ENCODE measurements at places on chromosomes 11 and 22.
A peak's percentile ranks its signal among the peaks of the same experiment; 100 is the strongest.

GRCh38 chr11:12163181-12163941, 53.0 kb downstream of the MICAL2 start:
- DNase-seq, result peak; percentile 43

DNA sequence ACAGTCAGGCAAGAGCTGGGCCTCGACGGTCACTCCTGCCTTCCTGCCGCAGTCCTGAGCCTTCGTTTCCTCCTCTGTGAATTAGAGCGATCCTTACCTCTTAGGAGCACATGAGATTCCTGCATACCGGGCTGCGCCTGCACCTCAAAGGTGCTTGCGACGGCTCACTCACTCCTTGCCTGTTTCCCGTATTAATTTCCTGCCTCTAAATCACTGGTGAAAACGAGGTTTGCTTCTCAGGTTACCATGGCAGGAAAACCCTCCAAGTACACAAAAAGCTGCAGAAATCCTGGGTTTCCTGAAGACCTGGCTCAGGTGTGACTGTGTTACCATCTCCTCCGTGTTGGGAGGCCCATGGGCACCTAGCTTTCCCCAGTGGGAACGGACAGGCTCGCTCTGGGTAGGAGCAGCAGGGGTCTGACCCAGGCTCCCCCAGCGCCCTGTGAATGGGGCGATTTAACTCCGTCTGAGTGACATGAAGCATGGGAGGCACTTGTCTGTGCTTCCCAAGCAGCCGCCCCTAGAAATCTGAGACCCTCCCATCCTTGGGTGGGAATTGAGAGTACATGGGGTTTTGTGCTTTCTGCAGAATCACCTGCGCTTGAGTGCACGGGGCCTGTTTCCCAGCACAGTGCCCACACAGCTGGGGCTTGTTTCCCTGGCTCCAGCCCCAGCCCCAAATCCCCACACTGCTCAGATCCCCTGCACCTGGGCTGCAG, 64.8 kb downstream of the PHF21B start:
- DNase-seq, result no peak

- no peak for DNase-seq
Measured at GRCh38 chr11:31558001-31558400, 48.4 kb downstream of the ELP4 start.

- no peak for DNase-seq
Measured at GRCh38 chr22:49882519-49883293, 29.1 kb downstream of the ZBED4 start.

DNA sequence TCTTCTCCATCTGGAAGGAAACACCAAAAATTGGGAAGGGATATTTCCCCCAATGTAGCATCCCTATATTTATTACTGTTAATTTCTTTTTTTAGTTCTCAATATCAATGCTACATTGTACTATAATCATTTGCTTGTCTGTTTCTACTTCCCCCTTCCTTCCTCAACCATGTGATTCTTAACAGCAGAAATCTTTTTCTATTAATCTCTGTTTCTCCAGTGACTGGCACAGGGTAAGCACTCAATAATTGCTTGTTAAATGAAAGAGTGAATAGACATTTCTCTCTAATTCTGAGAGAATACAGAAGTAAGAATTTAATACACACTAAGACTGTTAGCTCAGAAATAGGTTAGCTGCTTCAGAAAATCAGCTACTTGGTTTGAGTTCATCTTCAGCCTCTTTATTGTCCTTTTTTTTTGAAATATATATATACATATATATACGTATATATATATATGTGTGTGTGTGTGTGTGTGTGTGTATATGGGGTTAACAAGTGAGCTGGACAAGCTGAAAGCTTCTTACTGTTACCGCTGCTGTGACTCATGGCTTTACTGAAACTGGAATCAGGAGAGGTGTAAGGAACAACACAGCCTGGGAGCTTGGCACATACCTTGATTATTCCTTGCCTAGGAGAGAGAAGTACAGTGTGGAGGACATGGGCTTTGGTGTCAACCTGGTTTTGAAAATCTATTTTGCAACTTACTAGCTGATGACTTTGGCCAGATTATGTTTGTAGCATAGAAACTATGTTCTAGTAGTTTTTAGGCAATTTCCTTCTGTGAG, 26.2 kb upstream of the PDE3B start:
- no peak for DNase-seq

DNA sequence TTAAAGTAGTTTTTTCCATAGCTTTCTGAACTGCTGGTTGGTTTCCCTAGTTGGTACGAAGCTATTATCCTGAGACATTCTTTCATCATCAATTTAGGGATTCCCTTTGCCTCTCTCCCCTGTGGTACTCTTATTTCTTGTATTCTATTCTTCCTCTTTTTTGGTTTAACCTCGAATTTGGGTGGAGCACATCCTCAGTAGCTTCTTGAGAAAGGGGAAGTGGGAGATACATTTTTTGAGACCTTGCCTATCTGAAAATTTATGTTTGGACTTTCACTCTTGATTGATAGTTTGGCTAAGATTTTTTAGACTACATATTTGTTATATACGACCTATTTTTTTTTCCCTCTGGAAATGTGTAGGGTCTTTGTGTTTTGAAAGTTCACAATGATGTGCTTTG, 121.7 kb upstream of the ZBED5 start:
- no peak for DNase-seq

DNA sequence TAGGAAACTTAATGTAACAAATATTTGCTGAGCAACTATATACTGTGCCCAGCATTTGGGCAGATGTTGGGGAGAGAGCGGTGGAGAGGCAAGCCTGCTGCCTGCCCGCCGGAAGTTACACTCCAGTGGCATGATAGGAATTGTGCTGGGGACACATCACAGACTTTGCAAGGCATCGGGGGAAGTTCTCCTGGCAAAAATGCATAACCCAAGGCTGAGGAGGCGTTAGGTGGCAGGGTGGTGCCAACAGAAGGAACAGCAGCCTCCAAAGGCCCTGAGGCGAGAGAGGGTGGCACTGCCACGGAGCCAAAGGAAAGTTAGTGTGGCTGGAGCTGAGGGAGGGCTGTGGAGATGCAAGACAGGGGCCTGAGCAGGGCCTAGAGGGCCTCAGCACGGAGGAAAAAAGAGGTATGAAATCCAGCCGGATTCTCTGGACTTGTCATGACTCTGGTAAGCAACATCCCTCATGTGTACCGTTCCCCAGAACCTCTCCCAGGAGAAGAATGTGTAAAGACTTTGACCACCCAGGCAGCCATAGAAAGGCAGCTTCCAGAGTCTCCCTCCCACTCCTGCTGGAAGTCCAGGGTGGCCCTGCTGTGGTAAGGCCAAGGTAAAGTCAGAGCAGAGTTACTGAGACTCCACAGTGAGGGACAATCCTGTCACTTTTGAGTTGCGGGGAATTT, 76.1 kb upstream of the RAB1B start:
- no peak for DNase-seq

DNA sequence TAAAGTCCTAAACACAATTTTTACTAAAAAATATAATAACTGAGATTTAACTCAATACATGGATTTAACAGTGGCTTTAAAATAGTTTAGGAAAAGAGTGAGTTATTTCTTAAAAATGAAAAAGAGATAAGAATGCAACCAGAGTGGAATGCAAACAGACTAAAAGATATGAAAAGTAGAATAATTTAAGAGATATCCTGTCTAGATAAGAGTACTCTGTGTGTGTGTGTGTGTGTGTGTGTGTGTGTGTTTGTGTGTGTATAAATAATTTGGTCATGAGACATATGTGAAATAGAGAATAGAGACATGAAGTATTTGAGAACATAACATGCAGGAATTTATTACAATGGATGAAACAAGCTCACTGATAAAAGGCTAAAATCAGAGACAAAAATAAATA, 986.9 kb upstream of the CHORDC1 start:
- DNase-seq, result no peak

DNA sequence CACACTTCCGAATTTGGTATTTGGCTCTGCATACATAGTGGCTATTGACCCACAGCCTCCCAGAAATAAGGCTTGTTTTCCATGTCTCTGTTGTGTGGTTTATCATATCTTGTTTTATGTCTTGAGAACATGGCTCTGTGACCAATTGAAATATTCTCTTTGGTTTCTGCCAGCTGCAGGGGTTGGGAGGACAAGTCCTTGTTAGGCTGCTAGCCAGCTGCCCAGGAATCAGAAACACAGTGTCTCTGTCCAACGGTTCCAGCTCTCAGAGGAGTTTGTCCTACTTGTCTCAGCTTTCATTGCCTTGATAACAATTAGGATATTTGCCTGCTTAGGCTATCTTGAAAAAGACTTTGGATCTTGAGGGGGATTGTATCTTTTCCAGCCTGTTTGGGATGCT, 6.0 kb upstream of the SLC7A4 start:
- peak; percentile 45 for DNase-seq

DNA sequence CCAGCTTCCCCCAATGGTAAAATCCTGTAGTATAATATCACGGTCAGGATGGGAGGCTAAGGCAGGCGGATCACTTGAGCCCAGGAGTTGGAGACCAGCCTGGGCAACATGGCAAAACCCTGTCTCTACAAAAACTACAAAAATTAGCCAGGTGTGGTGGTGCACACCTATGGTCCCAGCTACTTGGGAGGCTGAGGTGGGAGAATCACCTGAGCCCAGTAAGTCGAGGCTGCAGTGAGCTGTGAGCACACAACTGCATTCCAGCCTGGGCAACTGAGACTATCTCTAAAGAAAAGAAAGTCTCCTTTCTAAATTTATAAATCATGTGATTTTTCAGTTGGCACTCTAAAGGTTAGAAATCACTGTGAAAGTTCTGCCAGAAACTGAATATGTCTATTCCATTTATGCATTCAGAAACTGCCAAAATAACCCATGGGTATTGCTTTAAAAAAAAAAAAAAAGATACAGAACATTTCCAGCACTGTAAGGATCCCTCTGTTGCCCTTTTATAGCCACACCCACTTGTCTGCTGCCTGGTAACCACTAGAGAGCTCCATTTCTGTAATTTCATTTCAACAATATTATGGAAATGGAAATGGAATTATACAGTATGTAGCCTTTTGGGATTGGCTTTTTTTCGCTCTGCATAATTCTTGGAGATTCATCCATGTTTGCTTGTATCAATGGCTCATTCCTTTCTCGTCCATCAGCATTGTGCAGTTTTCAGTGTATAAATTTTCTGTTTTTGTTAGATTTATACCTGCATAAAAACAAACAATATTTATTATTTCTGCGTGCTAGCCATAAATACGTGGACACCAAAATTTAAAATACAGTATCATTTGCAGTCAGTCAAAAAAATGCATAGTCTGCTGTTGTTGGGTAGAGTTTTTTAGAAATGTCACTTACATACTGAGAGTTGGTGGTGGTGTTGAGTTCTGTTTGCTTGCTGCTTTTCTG, 9.4 kb downstream of the CDC45 start:
- DNase-seq, result no peak

DNA sequence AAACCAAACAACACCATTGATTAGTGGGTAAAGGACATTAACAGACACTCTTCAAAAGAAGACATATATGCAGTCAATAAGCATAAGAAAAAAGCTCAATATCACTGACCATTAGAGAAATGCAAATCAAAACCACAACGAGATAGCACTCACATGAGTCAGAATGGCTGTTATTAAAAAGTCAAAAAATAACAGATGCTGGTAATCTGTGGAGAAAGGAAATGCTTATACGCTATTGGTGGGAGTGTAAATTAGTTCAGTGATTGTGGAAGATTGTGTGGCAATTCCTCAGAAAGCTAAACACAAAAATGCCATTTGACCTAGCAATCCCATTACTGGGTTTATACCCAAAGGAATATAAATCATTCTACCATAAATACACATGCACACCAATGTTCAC, 182.6 kb downstream of the TRPC6 start:
- DNase-seq, result no peak

- DNase-seq, result no peak
Measured at GRCh38 chr11:9210224-9210921, 54.8 kb downstream of the DENND5A start.

DNA sequence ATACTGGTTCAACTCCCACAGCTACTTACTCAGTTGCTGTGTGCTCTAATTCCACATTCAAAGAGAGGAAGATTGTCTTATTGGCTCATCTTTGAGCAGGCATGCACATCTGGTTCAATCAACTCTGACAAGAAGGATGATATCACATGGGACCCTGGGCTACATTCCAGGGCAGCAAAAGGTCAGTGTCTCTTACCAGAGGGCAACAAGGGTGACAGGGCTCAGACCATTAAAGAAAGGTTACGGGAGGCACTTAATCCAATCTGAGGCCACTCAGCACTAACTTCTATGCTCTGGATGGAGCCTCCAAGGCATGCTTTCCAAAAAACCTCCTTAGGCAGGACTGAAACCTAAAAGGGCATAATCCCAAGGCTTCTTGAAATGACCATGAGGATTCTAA, 549.4 kb upstream of the API5 start:
- no peak for DNase-seq

DNA sequence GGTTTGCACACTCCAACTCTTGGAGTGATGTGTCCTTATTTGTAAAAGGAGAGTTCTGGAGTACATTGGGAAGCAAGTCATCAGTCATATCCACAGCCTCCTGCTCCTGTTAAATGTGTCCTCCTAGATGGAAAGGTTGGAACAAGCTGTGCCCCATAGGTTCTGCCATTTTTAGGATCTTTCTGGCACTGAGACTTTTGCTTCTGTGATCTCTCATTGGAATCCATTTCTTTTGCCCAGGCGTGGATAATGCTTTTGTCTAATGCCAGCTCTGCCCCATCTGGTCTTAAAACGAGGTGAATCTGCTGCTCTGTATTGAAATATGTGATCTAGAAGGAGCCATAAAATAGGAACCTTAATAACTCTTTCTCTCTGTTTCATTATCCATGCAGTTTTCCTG, 66.4 kb downstream of the ZBTB16 start:
- no peak for DNase-seq

GRCh38 chr11:13094930-13095687, 86.0 kb downstream of the RASSF10 start:
- no peak for DNase-seq

DNA sequence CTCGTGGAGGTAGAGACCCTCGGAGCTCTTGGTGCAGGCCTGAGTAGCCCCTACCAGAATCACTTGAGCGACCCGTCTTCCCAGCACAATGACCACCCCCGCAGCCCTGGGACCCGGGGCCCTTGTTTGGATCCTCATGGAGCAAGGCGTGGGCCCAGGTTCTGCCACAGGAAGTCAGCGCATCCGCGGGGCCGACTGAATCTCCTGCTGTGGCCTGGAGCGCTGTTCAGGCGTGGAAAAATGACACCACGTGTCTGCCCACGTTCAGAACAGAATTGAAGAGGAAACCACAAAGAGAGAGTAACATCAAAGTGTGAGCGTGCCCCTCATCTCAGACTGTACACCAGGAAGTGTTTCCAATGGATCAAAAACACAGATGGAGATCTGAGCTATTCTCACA, 1479.2 kb downstream of the TBC1D22A start:
- no peak for DNase-seq
